ENCODE measurements at places on chromosomes 5 and 9.

DNA sequence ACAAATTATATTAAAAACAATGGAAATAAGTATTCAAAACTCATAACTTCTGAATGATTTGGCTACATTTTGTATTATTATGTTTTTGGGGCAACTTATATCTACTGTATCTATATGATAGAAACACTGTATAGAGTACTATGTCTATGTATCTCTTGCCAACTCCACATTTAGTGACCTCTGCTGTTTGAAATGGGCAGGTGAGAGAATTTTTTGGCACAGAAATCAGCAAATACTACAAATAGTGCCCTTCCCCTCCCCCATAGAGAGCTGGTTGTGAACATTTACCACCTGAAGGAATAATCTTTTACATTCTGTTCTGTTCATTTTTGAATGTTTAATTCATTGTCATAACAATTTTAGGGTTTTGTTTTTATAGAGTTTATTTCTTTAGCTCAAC is 545.3 kb downstream of the PDE4D start:
- no peaks in the 10 kb centered on the region for H3K4me1 ChIP-seq
- H3K36me3 ChIP-seq, result no peaks in the 10 kb centered on the region
- H3K27me3 ChIP-seq, result peaks cover 9% of the 10 kb centered on the region
- DNase-seq, result no peak
- no peak overlapping the region for H3K27ac ChIP-seq

DNA sequence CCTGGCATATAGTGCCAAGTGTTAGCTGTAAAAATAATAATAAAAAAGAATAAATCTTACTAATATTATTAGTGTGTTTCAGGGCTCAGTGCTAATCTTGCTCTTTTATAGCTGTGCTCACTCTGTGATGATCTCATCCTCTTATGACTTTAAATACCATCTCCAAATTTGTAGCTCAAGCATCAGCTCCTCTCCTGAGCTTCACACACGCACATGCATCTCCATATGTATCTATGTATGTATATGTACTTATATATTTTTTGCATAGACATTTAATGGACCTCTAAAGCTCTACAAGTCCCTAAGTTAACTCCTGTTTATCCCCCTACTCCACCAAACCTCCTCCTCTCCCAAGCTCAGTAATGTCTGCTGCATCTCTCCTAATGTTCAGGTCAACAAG is 170.8 kb upstream of the NR3C1 start:
- no peak overlapping the region for H3K27ac ChIP-seq
- H3K27me3 ChIP-seq, result no peaks in the 10 kb centered on the region
- DNase-seq, result no peak
- no peaks in the 10 kb centered on the region for H3K4me1 ChIP-seq

DNA sequence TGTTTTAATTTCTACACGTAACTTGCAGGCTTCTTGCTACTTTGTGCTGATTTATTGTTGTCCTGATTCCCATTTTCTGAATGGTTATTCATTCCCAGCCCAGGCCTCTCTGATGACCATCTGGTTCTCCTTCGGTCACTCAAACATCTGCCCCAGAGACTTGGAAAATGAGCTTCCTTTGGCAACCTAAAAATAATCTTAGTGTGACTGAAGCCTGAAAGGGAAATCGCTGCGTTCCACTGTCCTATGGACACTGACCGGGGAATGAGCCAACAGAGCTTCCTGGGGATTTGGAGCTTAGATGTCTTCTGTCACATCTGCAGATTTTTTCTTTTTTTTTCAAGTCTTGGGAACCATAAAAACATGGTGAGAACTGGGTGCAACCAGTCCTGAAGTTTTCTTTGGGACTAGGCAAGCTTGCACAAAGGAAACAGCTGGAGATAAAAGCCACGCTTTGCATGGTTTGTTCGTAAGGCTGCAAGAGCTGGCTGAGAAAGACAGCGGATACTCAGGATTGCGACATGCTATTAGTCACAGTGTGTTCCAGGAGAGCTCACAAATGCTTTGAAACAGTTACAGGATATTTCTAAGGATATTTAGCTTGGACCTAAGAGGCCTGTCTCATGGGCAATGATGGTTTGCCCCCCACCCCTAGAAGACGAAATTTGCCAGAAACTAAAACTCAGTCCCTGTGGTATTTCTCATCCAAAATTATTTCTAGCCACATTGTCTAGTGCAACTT is 146.2 kb downstream of the GOLPH3 start:
- no peaks in the 10 kb centered on the region for H3K36me3 ChIP-seq
- DNase-seq, result no peak
- no peaks in the 10 kb centered on the region for H3K27me3 ChIP-seq
- peaks cover 3% of the 10 kb centered on the region for H3K4me1 ChIP-seq
- H3K27ac ChIP-seq, result no peak overlapping the region

DNA sequence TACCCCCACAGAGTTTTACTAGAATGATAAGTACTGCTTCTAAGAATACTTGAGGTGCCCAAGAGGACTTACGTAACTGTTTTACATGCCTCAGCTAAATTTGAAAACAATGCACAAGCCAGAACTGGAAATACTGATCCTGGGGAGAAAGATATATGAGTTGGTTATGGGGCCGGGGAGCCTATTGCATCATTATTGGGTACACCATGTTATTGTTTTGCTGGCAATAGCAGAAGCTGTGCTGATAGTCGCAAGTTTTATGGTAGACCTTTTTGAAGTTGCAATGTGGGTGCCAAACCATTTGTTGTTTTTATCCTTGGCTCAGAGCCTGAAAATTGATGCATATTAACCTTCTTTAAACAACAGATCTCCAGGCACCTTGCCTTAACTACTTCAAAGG is 108.4 kb upstream of the DHFR start:
- no peak overlapping the region for H3K4me3 ChIP-seq
- no peaks in the 10 kb centered on the region for H3K27me3 ChIP-seq
- H3K27ac ChIP-seq, result no peak overlapping the region
- DNase-seq, result no peak

- DNase-seq, result no peak
- H3K4me3 ChIP-seq, result no peak overlapping the region
- H3K4me1 ChIP-seq, result no peaks in the 10 kb centered on the region
- H3K27ac ChIP-seq, result no peak overlapping the region
- H3K27me3 ChIP-seq, result no peaks in the 10 kb centered on the region
- H3K36me3 ChIP-seq, result peaks cover 5% of the 10 kb centered on the region
Measured at GRCh38 chr9:20442461-20443319, 179.6 kb downstream of the MLLT3 start.

GRCh38 chr9:133205996-133206931 is 2.8 kb downstream of the OBP2B start:
- no peak overlapping the region for H3K4me3 ChIP-seq
- H3K27ac ChIP-seq, result no peak overlapping the region
- H3K4me1 ChIP-seq, result no peaks in the 10 kb centered on the region
- H3K27me3 ChIP-seq, result peaks cover 8% of the 10 kb centered on the region
- H3K36me3 ChIP-seq, result no peaks in the 10 kb centered on the region

GRCh38 chr5:101306391-101307137 is 403.5 kb upstream of the ST8SIA4 start:
- DNase-seq, result no peak
- H3K4me1 ChIP-seq, result no peaks in the 10 kb centered on the region
- no peak overlapping the region for H3K4me3 ChIP-seq

All from CD4-positive, alpha-beta T cell (primary cell).